CD8-positive, alpha-beta memory T cell (primary cell): ENCODE measurements at places on chromosomes 2 and 18.

GRCh38 chr2:171080607-171081006, 80.1 kb downstream of the TLK1 start:
- no peak overlapping the region for H3K4me3 ChIP-seq
- DNase-seq, result no peak
- H3K27me3 ChIP-seq, result no peaks in the 10 kb centered on the region
- peaks cover 43% of the 10 kb centered on the region for H3K4me1 ChIP-seq
- H3K36me3 ChIP-seq, result peaks cover 4% of the 10 kb centered on the region
- H3K27ac ChIP-seq, result no peak overlapping the region

DNA sequence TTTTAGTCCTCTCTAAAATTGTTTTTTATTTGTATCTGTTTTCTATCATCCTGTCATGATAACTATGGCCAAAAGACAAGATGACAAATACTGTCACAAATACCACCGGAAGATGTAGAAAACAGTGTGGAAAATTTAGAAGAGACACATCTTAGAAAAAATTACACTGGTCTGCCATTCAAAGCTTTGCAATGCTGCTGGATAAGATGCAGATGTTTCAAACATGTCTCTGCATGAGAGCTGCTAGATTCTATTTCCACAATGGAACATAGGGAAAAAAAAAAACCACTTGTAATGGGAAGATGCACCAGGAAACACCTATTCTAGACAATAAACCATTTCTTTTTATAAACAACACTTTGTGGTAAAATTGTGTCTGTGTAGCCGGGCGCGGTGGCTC, 5.8 kb upstream of the TAF1B start:
- H3K36me3 ChIP-seq, result no peaks in the 10 kb centered on the region
- no peak overlapping the region for H3K4me3 ChIP-seq
- no peaks in the 10 kb centered on the region for H3K4me1 ChIP-seq
- H3K27ac ChIP-seq, result no peak overlapping the region

DNA sequence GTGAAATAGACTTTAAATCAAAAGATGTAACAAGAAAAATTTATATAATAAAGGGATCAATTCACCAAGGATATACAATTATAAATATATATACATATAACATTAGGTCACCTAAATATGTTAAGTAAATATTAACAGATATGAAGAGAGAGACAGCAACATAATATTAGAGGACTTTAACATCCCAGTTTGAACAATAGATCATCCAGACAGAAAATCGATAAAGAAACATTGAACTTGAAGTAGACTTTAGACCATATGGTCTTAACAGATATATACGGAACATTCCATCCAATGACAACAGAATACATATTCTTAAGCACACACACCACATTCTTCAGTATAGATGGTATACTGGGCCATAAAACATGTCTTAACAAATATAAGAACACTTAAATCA, 649.6 kb upstream of the SETBP1 start:
- H3K4me1 ChIP-seq, result no peaks in the 10 kb centered on the region
- DNase-seq, result no peak
- H3K27me3 ChIP-seq, result no peaks in the 10 kb centered on the region
- no peaks in the 10 kb centered on the region for H3K36me3 ChIP-seq

DNA sequence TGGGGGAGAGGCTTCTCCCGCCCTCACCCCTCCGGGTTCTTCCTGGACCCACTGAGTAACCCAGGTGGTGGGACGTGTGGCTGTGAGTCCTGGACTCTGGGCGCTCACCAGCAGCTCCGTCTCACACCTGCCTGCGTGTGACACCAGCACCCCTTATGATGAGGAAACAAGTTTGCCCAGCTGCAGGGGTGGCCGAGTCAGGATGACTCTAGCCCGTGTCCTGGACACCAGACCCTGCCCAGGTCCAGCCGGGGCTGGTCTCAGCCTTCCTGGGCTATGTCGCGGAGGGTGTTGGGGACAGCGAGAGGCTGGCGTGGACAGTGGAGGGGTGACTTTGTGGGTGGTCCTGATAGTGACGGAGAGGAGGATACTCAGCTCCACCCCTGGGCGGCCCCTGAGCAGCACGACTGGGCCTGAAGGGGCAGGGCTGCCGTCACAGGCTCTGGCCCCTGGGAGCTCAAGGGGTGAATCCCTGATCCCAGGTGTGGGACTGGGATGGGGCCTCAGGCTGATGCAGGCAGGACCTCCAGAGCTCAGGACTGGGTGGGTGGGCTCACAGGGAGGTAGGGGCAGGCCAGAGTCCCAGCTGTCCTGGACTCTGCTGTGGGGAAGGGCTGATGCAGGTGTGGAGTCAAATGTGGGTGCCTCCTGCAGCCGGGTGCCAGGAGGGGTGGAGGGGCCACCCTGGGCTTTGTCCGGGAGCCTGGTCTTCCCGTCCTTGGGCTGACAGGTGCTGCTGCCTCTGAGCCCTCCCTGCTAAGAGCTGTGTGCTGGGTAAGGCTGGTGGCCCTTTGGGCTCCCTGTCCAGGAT, 3.7 kb downstream of the GPR35 start:
- H3K27me3 ChIP-seq, result no peaks in the 10 kb centered on the region
- no peaks in the 10 kb centered on the region for H3K36me3 ChIP-seq
- H3K4me1 ChIP-seq, result peaks cover 47% of the 10 kb centered on the region
- DNase-seq, result no peak

- H3K4me1 ChIP-seq, result no peaks in the 10 kb centered on the region
- DNase-seq, result no peak
- no peaks in the 10 kb centered on the region for H3K36me3 ChIP-seq
- no peaks in the 10 kb centered on the region for H3K27me3 ChIP-seq
- H3K4me3 ChIP-seq, result no peak overlapping the region
- no peak overlapping the region for H3K27ac ChIP-seq
These were observed 721.9 kb upstream of the ACVR2A start for GRCh38 chr2:147122944-147123343.

- no peak overlapping the region for H3K27ac ChIP-seq
- H3K36me3 ChIP-seq, result no peaks in the 10 kb centered on the region
- H3K27me3 ChIP-seq, result no peaks in the 10 kb centered on the region
- no peak overlapping the region for H3K4me3 ChIP-seq
- no peak for DNase-seq
- H3K4me1 ChIP-seq, result no peaks in the 10 kb centered on the region
These were observed 136.9 kb downstream of the NRXN1 start for GRCh38 chr2:50895041-50895440.

DNA sequence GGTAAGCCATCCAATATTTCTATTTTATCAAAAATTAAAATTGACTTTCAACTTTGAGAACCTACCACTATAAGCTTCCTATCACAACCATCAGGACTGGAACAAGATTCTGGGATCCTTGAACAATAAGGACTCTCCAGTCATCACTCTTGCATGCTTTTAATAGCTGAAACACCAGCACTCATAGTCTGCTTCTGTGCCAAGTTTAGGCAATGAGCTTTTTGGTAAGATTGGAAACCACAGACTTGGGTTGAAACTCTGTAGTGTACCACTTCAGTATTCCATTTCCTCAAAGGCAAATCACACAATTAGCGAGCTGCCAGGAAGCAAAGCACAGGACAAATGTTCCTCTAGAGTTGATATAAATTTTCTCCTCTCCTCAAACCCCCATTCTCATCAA, 1065.8 kb upstream of the SLC39A10 start:
- H3K27ac ChIP-seq, result no peak overlapping the region
- no peak for DNase-seq
- no peaks in the 10 kb centered on the region for H3K4me1 ChIP-seq

DNA sequence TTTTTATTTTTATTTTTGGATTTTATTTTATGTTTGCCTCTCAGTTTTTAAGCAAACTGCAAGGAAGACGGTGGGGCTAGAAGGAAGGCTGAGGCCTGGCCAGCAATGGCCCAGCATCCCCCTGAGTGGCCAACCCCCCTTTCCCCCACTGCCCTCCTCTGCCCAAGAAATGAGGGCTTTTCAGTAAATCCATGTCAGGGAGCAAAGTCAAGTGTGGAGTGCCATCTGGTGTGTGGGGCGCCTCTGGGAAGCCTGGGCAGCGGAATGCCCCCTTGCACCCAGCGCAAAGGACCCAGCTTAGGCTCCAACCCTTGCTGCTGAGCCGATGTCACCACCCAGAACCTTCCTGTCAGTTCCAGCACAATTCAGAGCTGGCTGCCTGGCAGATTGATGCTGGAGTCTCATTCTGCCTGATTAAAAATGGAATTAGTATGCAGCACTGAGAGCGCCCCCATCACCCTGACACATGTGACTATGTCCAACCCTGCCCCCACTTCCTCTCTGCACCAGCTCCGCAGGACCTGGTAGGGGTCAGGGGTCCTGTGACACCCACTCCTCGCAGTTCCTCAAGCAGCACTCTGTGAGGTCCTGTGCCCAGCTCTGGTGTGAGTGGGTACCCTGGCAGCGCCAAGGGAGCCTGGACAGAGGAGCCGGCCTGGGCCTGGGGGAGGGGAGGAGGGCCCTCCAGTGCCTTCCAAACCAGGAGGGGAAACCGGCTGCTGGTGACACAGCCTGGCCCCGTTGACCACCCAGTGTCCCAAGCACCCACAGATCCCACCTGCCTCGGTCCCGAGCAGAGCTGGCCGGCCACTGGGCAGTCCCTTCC, 9.2 kb upstream of the ALPP start:
- H3K27me3 ChIP-seq, result no peaks in the 10 kb centered on the region
- no peak for DNase-seq
- H3K36me3 ChIP-seq, result no peaks in the 10 kb centered on the region
- no peak overlapping the region for H3K27ac ChIP-seq

DNA sequence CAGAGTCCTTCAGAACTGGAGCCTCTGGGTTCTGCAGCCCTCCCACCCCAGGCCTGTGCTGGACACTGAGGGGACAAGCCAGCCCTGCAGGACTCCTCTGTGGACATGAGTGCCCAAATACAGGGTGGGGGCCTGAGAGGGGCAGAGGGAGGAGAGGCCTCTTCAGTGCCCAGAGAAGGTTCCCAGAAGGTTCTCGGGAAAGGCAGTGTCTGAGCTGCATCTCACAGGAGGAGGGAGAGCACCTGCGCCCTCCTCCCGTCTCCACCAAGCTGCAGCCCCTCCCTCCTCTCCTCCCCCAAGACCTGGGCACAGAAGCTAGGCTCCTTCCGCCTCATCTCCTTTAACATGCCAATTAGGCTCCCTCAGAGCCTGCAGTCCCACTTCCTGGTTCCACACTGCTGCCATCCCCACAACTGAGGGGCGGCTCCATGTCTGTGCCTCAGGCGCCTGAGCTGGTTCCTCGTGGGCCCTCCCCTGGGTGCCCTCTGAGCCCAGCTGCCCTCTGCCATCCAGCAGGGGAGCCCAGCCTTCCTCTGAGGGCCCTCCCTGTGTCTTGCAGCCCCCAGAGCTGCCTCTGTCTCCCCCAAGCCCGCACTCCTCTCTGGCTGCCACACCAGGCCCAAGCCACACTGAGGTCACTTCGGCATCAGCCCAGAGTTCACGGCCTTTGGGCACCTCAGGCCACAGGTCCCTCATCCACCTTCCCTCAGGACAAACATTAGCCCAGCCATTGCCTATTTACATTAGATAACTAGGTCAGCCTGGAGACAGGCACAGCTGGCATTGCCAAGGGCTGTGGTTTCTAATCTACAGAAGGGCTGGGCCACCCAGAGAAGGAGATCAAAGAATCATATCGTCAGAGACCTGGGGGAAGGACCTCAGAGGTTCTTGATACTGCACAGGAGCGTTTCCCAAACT, 28.9 kb downstream of the KCNK3 start:
- H3K4me1 ChIP-seq, result no peaks in the 10 kb centered on the region
- no peak for DNase-seq
- H3K36me3 ChIP-seq, result no peaks in the 10 kb centered on the region

- DNase-seq, result no peak
- H3K4me3 ChIP-seq, result no peak overlapping the region
- no peaks in the 10 kb centered on the region for H3K4me1 ChIP-seq
- H3K27ac ChIP-seq, result no peak overlapping the region
These were observed 66.1 kb downstream of the SAP130 start for GRCh38 chr2:127961729-127962128.

GRCh38 chr2:28544036-28544346, 48.1 kb downstream of the PLB1 start:
- no peak for DNase-seq
- no peaks in the 10 kb centered on the region for H3K36me3 ChIP-seq
- peaks cover 43% of the 10 kb centered on the region for H3K4me1 ChIP-seq

DNA sequence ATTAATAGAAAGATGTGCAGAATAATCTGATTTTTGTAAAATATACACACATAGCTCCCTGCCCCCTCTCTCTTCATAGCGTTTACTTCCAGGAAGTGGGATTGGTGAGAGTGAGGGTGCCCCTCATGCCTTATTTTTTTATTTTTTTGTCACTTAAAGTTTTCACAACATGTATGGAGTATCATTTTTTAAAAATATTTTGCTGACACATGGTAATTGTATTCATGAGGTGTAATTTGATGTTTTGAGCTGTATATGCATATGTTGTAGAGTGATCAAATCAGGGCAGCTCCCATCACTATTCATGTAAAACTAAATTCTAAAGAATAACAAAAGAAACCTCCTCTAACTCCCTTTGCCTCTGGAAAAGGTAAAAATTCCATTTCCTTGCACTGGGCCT, 74.7 kb downstream of the VSNL1 start:
- no peaks in the 10 kb centered on the region for H3K27me3 ChIP-seq
- DNase-seq, result no peak
- H3K36me3 ChIP-seq, result no peaks in the 10 kb centered on the region
- no peak overlapping the region for H3K4me3 ChIP-seq

DNA sequence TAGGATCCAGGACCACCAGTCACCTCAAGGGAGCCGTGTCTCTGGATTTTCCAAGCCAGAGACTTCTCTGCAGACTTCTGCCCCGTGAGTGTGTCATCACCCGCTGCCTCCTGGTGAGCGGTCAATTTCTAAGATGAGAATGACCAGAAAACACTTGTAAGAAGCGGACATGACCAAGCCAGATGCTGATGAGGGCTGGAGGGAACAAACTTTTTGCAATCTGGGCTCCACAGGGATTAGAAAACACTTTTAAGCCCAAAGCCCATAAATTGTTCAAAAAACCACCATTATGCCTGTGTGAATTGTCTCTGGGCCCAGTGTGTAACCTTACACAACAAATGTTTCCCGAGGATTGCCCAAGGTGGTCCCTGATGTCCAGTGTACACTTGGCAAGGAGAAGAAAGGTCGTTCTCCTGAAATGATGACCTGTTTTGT, 5.3 kb upstream of the NPPC start:
- peaks cover 19% of the 10 kb centered on the region for H3K27me3 ChIP-seq
- H3K4me3 ChIP-seq, result no peak overlapping the region
- no peak overlapping the region for H3K27ac ChIP-seq
- no peak for DNase-seq
- no peaks in the 10 kb centered on the region for H3K36me3 ChIP-seq

DNA sequence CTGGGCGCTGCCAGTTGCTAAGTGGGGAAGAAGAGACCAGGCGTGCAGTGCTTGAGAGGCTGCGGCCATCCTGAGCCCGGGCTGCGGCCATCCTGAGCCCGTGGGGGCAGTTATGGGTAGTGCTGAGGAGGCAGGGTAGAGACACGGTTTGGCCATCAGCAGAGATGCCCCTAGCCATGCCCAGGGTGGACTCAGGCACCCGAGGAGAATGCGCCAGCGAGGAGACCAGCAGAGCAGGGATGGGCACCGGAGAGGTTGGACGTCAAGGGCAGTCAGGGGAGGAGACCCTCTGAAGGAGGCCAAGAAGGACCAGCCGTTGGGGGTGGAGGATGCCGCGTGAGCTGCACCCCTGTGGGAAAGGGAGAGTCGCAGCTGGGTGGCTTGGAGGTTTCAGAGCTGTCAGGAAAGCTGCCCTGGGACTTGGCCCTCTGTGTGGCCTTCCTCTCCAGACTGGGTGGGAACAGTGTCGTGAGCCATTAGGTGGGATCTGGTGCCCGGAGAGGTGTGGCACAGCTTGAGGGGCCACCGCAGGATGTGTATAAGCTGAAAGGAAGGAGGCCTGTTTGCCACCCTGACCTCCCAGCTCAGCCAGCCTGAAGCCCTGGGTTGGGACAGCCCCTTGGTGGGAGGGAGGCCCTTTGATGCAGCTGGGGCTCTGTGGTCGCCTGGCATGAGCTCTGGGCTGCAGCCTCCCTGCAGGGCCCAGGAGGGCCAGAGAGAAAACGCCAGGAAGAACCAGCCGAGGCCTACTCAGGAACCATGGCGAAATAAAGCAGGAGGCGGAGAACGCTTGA, 56.0 kb downstream of the SH3BP4 start:
- H3K4me3 ChIP-seq, result no peak overlapping the region
- no peaks in the 10 kb centered on the region for H3K36me3 ChIP-seq
- DNase-seq, result no peak
- H3K27ac ChIP-seq, result no peak overlapping the region
- H3K27me3 ChIP-seq, result no peaks in the 10 kb centered on the region
